Stomach (tissue), 19 donors: ENCODE measurements at places on chromosomes 4 and X. TPM values are rescaled to one million over a fixed set of nuclear protein-coding genes. Genes with fewer than 3 reads are reported as not detected.

The PFKFB1 gene
- polyA plus RNA-seq, result 0.25 TPM

The HPSE gene
- 0.61 TPM for polyA plus RNA-seq

The AFP gene
- polyA plus RNA-seq, result not detected

The N4BP2 gene
- 1.4 TPM for polyA plus RNA-seq

The UGT2B17 gene
- polyA plus RNA-seq, result 0.40 TPM

The NSG1 gene
- 4.1 TPM for polyA plus RNA-seq

The LONRF3 gene
- 0.55 TPM for polyA plus RNA-seq

The CXCL8 gene
- 163 TPM for polyA plus RNA-seq

The KIAA0232 gene
- polyA plus RNA-seq, result 5.1 TPM

The CCSER1 gene
- 1.00 TPM for polyA plus RNA-seq

The FAM47E gene
- 10.8 TPM for polyA plus RNA-seq

The CHRNA9 gene
- 0.31 TPM for polyA plus RNA-seq

The CACNA1F gene
- polyA plus RNA-seq, result 0.15 TPM

The SMR3B gene
- polyA plus RNA-seq, result not detected

The CDKL5 gene
- polyA plus RNA-seq, result 1.2 TPM

The PPP1R2C gene
- polyA plus RNA-seq, result not detected

The XKRX gene
- polyA plus RNA-seq, result not detected

The SPANXA1 gene
- not detected for polyA plus RNA-seq

The BBS12 gene
- polyA plus RNA-seq, result 1.2 TPM

The PAGE4 gene
- polyA plus RNA-seq, result not detected

The MSX1 gene
- polyA plus RNA-seq, result 1.8 TPM

The CASK gene
- 14.4 TPM for polyA plus RNA-seq

The KCNIP4 gene
- 0.23 TPM for polyA plus RNA-seq

The HSFX4 gene
- not detected for polyA plus RNA-seq

The BEND2 gene
- polyA plus RNA-seq, result 0.06 TPM

The DDX53 gene
- polyA plus RNA-seq, result not detected

The SPANXN4 gene
- polyA plus RNA-seq, result not detected

The TMEM165 gene
- polyA plus RNA-seq, result 23.2 TPM

The AGTR2 gene
- not detected for polyA plus RNA-seq

The ARMCX5 gene
- 5.0 TPM for polyA plus RNA-seq

The MAGEA3 gene
- polyA plus RNA-seq, result not detected

The TMEM47 gene
- polyA plus RNA-seq, result 10.1 TPM

The RPS6KA6 gene
- polyA plus RNA-seq, result 0.81 TPM

The FGF2 gene
- 2.6 TPM for polyA plus RNA-seq

The AMTN gene
- polyA plus RNA-seq, result 0.23 TPM

The VCX3B gene
- 0.53 TPM for polyA plus RNA-seq

The PARM1 gene
- 2.4 TPM for polyA plus RNA-seq

The GPR50 gene
- not detected for polyA plus RNA-seq

The C4orf50 gene
- polyA plus RNA-seq, result not detected

The EVC2 gene
- 0.76 TPM for polyA plus RNA-seq

The BEX4 gene
- 35.9 TPM for polyA plus RNA-seq

The AASDH gene
- polyA plus RNA-seq, result 3.5 TPM

The FMR1NB gene
- not detected for polyA plus RNA-seq
